Thymus (tissue), 14 donors: ENCODE measurements at places on chromosomes 4 and X. TPM values are rescaled to one million over a fixed set of nuclear protein-coding genes. Genes with fewer than 3 reads are reported as not detected.

Gene MAGEC3
- 0.07 TPM for polyA plus RNA-seq

Gene ZAR1
- 0.02 TPM for polyA plus RNA-seq

Gene GABRG1
- polyA plus RNA-seq: 0.02 TPM

Gene ANK2
- polyA plus RNA-seq: 5.3 TPM

GRCh38 chr4:164012396-164013027 is 518.0 kb downstream of the TMA16 start:
- DNase-seq: no peak
- no peaks in the 10 kb centered on the region for H3K27me3 ChIP-seq
- no peak overlapping the region for H3K4me3 ChIP-seq
- no peak overlapping the region for H3K27ac ChIP-seq
- no peaks in the 10 kb centered on the region for H3K4me1 ChIP-seq
